ENCODE measurements at places on chromosomes 12 and 14.

DNA sequence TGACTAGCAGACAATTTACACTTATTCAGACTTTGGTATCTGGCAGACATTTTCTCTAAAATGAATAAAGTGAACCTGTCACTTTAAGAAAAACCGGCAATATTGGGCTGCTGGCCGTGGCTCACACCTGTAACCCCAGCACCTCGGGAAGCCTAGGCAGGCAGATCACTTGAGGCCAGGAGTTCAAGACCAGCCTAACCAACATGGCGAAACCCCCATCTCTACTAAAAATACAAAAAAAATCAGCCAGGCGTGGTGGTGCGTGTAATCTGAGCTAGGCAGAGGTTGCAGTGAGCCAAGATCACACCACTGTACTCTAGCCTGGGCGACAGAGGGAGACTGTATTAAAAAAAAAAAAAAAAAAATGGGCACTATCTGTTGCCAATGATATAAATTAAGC is 11.5 kb downstream of the DUSP16 start:
- no peak for DNase-seq

- DNase-seq = no peak
Observed at GRCh38 chr14:104080376-104081260, 4.9 kb upstream of the ASPG start.

DNA sequence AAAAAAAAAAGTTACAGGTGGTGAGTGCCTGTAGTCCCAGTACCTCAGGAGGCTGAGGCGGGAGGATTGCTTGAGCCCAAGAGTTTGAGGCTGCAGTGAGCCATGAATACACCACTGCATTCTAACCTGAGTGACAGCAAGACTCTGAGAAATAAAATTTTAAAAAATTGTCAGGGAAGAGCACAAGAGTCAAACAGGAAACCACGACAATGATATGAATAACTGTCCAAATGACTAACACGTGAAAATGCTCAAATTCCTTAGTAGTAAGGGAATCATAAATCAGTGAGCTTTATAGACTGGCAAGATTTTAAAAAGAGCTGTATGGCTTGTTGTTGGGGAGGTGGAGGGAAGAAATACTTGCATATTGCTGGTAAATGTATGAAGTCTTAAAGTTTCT is 12.9 kb upstream of the ASPG start:
- no peak for DNase-seq

GRCh38 chr12:85920324-85920947 is 46.3 kb downstream of the NTS start:
- DNase-seq = no peak

- no peak for DNase-seq
Observed at GRCh38 chr12:130160711-130161231, 1.5 kb upstream of the FZD10 start.

GRCh38 chr12:60195483-60195882 is 599.7 kb downstream of the SLC16A7 start:
- no peak for DNase-seq

GRCh38 chr12:79023784-79024183 is 159.2 kb downstream of the SYT1 start:
- peak; percentile 4 for DNase-seq

Data from AG09309 (cell line).